ENCODE measurements at places on chromosomes 13 and 19.
A peak's percentile ranks its signal among the peaks of the same experiment; 100 is the strongest.

GRCh38 chr13:60836821-60837220 is 439.8 kb downstream of the TDRD3 start:
- DNase-seq: no peak

DNA sequence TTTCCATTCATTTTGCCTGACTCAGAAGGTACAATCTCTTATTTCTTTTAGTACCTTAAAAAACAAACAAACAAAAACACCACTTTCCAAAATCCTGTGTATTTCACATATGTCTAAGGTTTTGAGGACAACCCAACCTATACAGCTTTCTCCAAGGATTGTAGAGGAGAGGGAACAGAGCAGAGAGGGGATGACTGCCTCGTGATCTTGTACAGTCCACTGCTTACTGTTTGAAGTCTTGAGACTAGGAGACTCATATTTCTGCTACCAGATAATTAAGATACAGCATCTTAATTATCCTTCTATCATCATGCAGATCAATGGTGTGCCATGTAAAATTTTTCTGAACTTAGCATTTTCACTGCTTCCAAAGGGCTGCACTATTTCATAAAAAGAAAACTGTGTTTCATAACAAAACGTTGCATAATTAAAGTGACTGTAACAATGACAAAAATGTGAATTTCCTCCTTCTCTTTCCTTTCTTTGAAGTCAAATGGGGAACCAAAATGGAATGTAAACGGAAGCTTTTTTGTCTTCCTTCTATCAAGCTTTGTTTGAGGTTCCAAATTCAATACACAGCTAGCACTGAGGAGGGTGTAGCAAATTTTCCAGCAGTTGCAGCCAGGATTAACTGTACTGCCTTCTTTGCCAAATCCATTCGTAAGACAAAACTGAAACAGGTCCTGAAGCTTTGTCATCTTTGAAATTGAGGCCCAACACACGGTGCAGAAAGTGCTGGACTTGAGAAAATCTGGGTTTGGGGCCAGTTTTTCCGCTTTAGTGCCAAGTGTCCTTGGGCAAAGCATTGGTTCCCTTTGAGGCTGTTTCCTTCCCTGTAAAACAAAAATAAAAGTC is 34.9 kb upstream of the RCBTB2 start:
- no peak for DNase-seq

DNA sequence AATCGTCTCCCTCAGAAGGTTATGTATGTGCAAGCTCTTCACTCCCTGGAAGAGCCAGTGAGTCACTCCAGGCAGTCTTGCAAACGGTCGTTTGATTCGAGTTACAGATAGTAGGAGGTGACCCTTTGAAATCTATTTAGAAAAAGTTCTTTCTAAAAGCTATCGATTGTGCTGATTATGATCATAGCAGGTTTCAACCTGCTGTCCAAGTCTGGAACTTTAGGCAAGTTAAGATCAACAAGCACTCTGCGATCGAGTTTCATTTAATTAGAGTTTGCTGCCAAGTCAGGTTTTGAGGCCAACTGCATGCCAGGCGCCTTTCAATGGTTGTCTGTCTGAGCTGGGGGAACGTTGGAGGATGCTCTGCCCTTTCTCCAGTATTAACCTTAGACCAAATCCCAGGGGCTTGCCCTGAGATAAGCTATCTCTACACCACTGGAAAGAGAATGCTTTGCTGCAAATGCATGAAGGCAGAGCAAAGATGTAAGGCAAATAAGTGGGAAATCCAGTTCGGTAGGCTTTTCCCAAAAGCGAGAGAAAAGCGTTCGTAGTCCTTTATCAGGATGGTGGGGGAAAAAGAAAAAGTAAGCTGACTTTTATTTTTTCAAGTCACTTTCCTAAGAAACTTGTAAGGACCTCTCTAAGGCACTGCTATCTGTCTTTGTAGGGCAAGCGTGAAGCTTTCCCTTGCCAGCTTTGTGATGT is 287.5 kb downstream of the ATP8A2 start:
- no peak for DNase-seq

DNA sequence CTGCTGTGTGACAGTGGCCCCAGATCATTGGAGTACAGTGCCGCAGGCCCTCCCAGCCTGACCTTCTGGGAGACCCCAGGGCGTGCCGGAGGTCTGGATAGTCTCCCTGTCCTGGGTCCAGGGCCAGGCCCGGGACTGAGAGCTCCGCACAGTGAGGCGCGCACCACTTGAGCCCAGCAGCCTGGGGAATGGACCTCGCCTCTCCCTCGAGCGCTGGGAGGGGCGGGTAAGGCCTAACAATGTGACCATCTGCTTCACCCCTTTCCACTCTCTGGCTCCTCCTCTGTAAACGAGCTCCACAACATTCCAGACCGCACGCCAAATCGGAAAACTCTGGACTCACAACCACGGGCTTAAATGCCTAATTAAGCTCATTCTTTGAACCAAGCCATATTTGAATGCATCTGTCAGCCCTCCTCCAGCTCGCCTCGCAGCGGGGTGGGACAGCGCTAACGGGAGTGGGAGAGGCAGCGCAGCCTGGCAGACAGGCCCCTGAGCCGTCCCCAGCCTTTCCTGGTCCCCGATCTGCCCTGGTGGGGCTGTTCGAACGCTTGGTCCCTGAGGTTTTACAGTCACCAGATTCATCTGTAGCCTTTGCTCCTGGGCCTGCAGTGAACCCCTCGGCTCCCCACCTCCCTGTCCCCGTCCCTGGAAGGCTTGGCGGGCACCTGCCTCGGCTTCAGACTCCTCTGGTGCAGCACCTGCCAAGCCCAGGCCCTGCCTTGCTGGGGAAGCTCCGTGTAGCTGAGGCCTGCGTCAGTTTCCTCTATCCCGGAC is 120.7 kb upstream of the VSTM2B start:
- peak; percentile 71 for DNase-seq

GRCh38 chr13:113041293-113041690 is 64.3 kb upstream of the F7 start:
- no peak for DNase-seq

GRCh38 chr13:33479105-33479504 is 193.6 kb upstream of the STARD13 start:
- no peak for DNase-seq

DNA sequence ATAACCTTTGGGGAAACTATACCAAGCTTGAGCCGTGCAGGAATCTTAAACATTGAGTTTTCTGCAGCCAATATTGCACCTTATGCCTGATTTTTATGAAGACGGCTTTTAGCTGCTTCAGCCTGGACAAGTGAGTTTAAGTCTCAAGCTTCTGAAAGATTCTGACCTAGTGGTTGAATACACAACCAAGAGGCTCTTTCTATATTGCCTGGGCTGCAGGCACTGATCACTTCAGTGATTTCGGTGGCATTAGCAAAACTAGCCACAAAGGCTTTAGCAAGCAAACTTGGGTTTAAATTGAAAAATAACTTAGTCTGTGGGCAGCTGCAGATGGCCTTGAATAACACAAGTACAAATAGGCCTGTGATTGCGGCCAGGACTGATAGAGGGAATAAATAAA is 29.3 kb upstream of the RFXAP start:
- no peak for DNase-seq
